ENCODE measurements at places on chromosomes 7 and 10.

GRCh38 chr10:7102084-7102483 is 308.8 kb downstream of the SFMBT2 start:
- DNase-seq, result no peak
- H3K27me3 ChIP-seq, result no peaks in the 10 kb centered on the region
- peaks cover 1% of the 10 kb centered on the region for H3K36me3 ChIP-seq

DNA sequence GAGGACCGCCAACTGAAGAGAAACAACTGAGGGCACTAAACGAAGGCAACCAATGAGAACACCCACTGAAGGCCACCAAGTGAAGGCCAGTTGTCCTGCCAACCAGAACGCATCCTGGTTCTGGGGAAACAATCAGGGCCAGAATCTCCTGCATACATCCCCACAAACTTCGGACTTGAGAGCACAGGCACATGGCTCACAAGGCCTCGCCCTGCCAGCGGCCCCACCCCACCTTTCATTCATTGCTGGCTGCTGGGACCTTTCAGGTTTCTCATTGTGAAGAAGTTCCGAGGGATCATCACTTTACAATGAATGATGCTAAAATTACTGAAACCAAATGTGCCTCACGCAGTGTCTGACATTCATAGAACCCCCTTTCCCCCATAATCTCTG is 79.2 kb upstream of the ABI1 start:
- H3K27ac ChIP-seq, result no peak overlapping the region
- H3K36me3 ChIP-seq, result no peaks in the 10 kb centered on the region
- DNase-seq, result no peak
- peaks cover 22% of the 10 kb centered on the region for H3K27me3 ChIP-seq
- no peak overlapping the region for H3K4me3 ChIP-seq

GRCh38 chr7:103765901-103766300 is 223.6 kb downstream of the RELN start:
- no peak overlapping the region for H3K27ac ChIP-seq
- no peaks in the 10 kb centered on the region for H3K4me1 ChIP-seq
- DNase-seq, result no peak
- peaks cover under 1% of the 10 kb centered on the region for H3K27me3 ChIP-seq

- H3K4me1 ChIP-seq, result no peaks in the 10 kb centered on the region
- DNase-seq, result no peak
- H3K36me3 ChIP-seq, result no peaks in the 10 kb centered on the region
- no peak overlapping the region for H3K4me3 ChIP-seq
These were observed 133.5 kb upstream of the PTPRZ1 start for GRCh38 chr7:121739465-121739864.

- no peaks in the 10 kb centered on the region for H3K36me3 ChIP-seq
- H3K27ac ChIP-seq, result peak overlapping the region; percentile 95
- peak overlapping the region; percentile 56 for H3K4me3 ChIP-seq
- no peak for DNase-seq
- H3K27me3 ChIP-seq, result no peaks in the 10 kb centered on the region
These were observed 191.3 kb downstream of the GATA3 start for GRCh38 chr10:8245814-8246142.

GRCh38 chr7:157707983-157708918 is 371.4 kb downstream of the DNAJB6 start:
- H3K36me3 ChIP-seq, result peaks cover 2% of the 10 kb centered on the region
- H3K27ac ChIP-seq, result no peak overlapping the region
- no peak for DNase-seq
- no peaks in the 10 kb centered on the region for H3K4me1 ChIP-seq

- no peaks in the 10 kb centered on the region for H3K36me3 ChIP-seq
- no peak overlapping the region for H3K27ac ChIP-seq
- H3K27me3 ChIP-seq, result no peaks in the 10 kb centered on the region
- H3K4me3 ChIP-seq, result no peak overlapping the region
These were observed 290.9 kb downstream of the CRPPA start for GRCh38 chr7:16130111-16131110.

DNA sequence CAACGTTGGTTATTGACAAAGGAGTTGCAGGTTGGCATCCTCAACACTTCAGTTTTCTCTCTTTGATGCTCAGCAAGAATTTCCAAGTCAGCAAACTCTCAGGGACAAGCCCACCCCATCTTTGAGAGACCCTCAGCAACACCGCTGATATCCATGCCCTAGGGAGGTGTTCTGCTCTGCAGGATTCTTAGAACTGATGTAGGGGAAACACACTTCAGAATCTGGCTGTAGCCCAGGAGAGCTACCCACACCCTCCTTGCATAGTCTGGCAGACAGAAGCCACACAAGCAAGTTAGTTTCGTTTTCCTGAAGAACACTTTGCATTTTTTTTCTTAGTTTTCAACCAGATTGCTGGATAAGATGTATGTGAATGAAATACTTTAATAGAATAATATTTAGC is 822 bp downstream of the SAMD9L start:
- H3K27me3 ChIP-seq, result no peaks in the 10 kb centered on the region
- H3K4me1 ChIP-seq, result peaks cover 36% of the 10 kb centered on the region
- peaks cover 16% of the 10 kb centered on the region for H3K36me3 ChIP-seq
- H3K27ac ChIP-seq, result peak overlapping the region; percentile 99

DNA sequence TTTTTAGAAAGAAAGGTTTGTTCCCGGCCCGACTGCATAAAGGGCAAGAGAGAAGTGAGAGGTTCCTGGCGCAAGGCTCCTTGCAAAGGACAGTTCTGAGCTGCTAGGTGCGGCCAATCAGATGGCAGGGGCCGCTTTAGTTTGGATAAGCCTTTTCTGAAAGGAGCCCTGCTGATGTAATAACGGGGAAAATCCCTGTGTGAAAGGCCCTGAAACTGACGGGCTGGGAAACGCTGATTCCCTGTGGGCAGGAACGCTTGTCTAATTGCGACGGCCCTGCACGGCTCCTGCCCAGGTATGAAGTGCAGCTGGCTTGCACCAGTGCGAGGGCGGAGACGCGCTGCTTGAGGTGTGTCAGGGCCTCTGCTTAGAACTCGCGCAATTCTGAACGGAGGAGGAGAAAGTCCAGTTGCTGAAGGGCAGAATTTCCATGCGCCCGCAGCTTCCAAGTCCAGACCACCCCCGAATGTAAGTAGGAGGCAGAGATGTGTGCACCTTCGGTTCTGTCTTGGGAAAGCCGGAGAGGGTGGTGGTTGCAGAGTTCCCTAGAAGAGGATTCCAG is 30.5 kb downstream of the TACC2 start:
- no peak for DNase-seq
- peaks cover 5% of the 10 kb centered on the region for H3K27me3 ChIP-seq
- no peaks in the 10 kb centered on the region for H3K36me3 ChIP-seq
- no peak overlapping the region for H3K4me3 ChIP-seq
- H3K27ac ChIP-seq, result no peak overlapping the region
- no peaks in the 10 kb centered on the region for H3K4me1 ChIP-seq

- H3K27ac ChIP-seq, result no peak overlapping the region
- DNase-seq, result no peak
- peaks cover 3% of the 10 kb centered on the region for H3K36me3 ChIP-seq
These were observed 99.4 kb downstream of the RSU1 start for GRCh38 chr10:16717622-16718395.

- H3K27me3 ChIP-seq, result peaks cover 10% of the 10 kb centered on the region
- H3K27ac ChIP-seq, result no peak overlapping the region
- no peak for DNase-seq
- H3K4me3 ChIP-seq, result no peak overlapping the region
- H3K4me1 ChIP-seq, result no peaks in the 10 kb centered on the region
These were observed 30.4 kb upstream of the OTUD1 start for GRCh38 chr10:23408330-23408976.

GRCh38 chr7:77888998-77889397 is 90.4 kb downstream of the PHTF2 start:
- H3K27me3 ChIP-seq, result no peaks in the 10 kb centered on the region
- no peak overlapping the region for H3K27ac ChIP-seq
- no peak overlapping the region for H3K4me3 ChIP-seq
- H3K36me3 ChIP-seq, result no peaks in the 10 kb centered on the region

DNA sequence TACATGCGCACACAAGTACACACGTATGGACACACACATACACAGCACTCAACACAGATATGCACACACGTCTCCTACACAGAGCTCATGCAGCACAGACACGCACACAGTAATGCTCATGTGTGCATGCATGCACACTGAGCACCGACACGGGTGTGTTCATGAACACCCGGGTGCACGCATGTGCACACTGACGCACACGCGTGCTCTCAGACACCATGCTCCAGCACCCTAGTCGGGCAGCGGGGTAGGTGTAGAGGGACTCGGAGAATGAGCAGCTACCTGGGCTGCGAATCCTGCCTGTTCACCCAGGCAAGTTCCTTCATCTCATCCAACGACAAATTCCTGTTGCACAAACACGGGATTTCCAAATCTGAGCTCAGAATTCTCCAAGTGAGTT is 184.7 kb downstream of the MAD1L1 start:
- no peak for DNase-seq
- no peaks in the 10 kb centered on the region for H3K27me3 ChIP-seq
- H3K4me3 ChIP-seq, result no peak overlapping the region
- peaks cover 8% of the 10 kb centered on the region for H3K36me3 ChIP-seq
- peaks cover 20% of the 10 kb centered on the region for H3K4me1 ChIP-seq

DNA sequence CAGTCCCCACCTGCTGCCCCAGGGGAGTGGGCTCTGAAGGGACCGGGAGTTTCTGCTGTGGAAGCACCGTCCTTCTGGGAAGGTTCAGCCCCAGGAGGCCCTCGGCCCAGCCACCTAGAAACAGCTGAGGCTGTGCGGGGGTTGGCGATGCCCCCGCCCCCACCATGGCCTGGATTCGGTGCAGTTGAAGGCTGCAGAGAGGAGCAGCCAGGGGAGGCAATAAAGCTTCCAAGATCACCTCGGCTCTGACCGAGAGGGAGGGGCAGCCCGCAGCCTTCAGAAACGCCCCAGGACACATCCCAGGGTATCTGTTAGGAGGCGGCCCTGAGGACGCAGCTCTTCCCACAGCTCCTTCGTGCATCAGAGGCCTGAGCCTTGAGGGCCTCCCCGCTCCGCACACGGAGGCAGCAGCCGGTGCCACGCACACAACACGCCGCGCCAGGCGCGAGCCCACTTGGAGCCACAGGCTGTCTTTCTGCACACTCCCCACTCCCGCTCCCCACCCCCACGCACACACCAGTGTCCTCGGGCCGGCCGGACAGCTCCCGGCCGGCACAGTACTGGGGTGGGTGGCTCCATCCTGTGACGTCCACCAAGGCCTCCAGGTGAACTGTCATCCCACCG is 1.6 kb downstream of the KNDC1 start:
- peak overlapping the region; percentile 61 for H3K4me3 ChIP-seq
- H3K36me3 ChIP-seq, result no peaks in the 10 kb centered on the region
- no peak overlapping the region for H3K27ac ChIP-seq
- no peak for DNase-seq
- peaks cover 18% of the 10 kb centered on the region for H3K27me3 ChIP-seq
- peaks cover 6% of the 10 kb centered on the region for H3K4me1 ChIP-seq

DNA sequence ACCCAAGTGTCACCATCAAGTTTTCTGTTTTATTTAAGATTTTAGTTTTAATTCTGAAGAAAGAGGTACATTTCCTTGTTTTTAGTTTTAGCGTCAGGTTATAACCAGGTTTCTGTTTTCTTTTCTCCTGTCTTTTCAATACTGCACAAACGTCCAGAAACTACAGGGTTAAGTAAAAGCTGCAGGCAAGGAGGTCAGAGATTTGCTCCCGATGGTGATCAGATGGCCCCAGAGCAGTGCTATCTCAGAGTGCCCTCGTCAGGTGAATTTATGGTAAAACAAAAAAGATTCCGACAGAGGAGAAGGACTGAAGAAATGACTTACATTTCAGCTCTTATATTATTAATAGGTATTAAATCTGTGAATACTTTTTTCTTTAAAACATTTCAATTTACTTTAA is 128.2 kb downstream of the STRA8 start:
- H3K4me1 ChIP-seq, result peaks cover 7% of the 10 kb centered on the region
- no peak for DNase-seq
- H3K4me3 ChIP-seq, result no peak overlapping the region
- no peaks in the 10 kb centered on the region for H3K27me3 ChIP-seq

GRCh38 chr7:104230606-104231005 is 22.8 kb upstream of the ORC5 start:
- H3K27ac ChIP-seq, result no peak overlapping the region
- peaks cover 29% of the 10 kb centered on the region for H3K27me3 ChIP-seq
- H3K4me3 ChIP-seq, result no peak overlapping the region
- no peaks in the 10 kb centered on the region for H3K4me1 ChIP-seq

DNA sequence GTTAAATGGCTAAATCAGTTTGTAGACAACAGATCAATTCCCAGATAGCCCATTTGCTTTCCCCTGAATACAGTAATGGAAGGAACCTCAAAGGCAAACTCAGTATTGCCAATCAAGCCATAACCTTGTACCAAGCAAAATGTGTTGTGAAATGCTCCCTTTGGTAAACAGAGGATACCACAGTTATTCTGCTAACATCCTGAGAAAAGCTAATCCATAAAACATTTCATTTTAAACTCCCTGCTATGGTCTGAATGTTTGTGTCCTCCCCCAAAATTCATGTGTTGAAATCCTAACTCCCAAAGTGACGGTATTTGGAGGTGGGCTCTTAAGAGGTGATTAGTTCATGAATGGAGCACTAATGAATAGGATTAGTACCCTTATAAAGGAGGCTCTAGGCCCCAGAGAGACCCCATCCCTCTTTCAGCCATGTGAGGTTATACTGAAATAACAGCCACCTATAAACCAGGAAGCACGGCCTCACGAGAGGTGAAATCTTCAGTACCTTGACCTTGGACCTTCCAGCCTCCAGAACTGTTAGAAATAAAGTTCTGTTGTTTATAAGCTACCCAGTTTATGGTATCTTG is 89.3 kb upstream of the RNF148 start:
- H3K27ac ChIP-seq, result no peak overlapping the region
- H3K4me3 ChIP-seq, result no peak overlapping the region
- no peaks in the 10 kb centered on the region for H3K27me3 ChIP-seq
- DNase-seq, result no peak
- H3K4me1 ChIP-seq, result no peaks in the 10 kb centered on the region
- no peaks in the 10 kb centered on the region for H3K36me3 ChIP-seq

DNA sequence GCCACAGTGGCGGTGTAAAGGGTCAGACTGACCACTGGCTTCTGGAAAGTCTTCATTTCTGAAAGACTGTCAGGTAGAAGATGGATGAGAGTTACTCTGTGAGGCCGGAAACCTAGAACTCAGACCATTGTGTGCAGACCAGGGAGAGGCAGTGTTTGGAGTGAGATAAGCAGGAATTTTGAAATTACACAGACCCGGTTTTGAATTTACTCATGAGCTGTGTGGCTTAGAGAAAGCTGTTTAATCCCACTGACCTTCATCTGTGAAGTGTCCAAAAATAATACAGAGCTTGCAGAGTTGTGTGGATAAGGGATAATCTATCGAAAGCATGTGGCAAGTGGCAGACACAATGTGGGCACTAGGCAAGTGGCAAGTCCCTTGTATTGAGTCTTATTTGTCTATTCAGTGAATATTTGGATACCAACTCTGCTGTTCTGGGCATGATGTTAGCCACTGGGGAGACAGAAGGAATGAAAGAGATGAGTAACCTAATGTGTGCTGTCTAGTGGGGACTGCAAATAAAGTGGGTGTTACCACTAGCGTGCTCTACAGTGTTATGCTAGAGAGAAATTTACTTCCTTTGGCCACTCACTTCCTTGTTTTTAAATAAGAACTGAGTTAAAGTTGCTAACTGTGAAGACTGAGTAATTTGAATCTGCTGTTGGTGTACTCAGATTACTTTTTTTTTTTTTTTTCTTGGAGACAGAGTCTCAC is 69.4 kb downstream of the KIAA1217 start:
- no peak overlapping the region for H3K4me3 ChIP-seq
- no peaks in the 10 kb centered on the region for H3K4me1 ChIP-seq
- H3K36me3 ChIP-seq, result no peaks in the 10 kb centered on the region
- H3K27me3 ChIP-seq, result peaks cover 11% of the 10 kb centered on the region
- no peak overlapping the region for H3K27ac ChIP-seq
